ENCODE measurements at places on chromosomes 1 and 21.
A peak's percentile ranks its signal among the peaks of the same experiment; 100 is the strongest.

DNA sequence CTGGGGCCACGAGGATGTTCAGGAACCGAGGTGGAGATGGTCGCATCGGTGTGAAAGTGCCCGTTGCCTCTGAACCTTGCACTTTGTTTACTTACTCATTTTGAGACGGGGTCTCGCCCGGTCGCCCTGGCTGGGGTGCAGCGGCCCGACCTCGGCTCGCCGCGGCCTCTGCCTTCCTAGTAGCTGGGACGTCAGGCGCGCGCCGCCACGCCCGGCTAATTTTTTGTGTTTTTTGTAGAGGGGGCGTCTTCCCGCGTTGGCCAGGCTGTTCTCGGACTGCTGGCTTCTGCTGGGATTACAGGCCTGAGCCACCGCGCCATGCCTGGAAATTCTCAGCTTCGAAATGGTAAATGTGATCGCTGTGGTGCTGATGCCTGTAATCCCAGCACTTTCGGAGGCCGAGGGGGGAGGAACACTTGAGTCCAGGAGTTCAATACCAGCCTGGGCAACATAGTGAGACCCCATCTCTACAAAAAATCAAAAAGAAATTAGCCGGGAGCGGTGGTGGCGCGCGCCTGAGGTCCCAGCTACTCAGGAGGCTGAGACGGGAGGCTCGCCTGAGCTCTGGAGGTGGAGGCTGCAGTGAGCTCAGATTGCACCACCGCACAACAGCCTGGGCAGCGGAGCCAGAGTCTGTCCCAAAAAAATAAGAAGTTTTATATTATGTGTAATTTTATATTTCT is 684 bp upstream of the MRPL20 start:
- no peak for DNase-seq

GRCh38 chr1:106517224-106517623 is 539.2 kb upstream of the PRMT6 start:
- DNase-seq, result no peak

DNA sequence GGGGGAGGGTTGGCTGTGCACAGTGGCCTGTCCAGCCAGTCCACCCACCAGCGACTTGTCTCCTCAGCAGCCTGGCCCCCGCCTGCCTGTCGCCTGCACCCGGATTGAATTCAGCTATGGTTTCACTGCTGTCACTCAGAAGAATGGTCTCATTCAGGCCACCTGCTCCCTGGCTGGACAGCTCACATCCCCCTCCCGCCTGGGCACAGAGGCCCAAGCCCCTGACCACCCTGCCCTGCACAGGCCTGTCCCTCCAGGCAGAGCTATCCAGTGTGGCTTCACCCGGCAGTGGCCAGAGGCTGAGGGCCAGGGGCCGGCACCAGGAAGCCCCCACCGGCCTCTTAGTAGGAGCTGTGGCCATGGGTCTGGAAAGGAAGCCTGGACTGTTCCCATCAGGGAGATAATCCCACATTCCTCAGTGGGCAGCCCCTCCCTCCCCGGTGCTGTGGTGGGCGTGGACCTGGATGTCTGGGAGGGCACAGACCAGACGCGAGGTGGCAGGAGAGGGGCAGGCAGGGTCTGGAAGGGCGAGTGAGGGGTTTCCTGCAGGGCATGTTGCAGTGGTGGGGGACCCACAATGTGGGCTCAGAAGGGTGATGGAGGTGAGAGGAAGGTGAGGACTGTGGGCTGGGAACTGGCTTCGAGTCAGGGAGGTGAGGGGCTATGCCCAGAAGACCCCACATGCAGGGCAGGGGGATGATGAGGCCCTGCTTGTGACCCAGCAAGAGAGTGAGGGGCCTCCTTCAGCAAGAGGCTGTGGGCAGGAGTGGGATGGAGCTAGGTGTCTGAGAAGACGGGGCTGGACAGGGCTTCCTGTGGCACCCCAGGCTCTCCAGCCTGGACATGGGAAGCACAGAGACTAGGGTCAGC is 30.4 kb downstream of the WNT9A start:
- DNase-seq, result no peak

DNA sequence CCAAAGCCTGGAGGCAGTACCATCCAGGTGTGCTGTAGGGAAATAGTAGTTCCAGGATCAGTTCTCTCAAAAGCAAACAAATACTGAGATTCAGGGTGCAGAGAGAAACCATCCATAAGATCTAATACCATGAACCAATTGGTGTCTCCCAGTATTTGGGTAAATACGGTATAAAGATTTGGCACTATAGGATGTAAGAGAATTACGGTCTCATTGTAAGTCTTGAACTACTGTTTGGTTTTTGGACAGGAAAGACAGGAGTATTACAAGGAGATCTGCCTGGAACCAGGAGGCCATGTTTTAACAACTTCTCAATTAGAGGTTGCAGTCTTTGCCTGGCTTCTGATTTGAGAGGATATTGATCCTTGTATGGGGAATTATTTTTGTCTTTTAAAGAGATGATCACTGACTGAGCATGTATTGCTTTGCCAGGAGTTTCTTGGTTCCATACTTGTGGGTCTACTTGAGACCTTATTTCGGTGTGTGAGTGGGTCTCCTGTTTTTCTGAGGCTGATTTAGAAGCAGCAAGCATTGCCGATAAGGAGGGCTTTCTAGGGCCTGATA is 10.2 kb downstream of the AADACL4 start:
- no peak for DNase-seq

DNA sequence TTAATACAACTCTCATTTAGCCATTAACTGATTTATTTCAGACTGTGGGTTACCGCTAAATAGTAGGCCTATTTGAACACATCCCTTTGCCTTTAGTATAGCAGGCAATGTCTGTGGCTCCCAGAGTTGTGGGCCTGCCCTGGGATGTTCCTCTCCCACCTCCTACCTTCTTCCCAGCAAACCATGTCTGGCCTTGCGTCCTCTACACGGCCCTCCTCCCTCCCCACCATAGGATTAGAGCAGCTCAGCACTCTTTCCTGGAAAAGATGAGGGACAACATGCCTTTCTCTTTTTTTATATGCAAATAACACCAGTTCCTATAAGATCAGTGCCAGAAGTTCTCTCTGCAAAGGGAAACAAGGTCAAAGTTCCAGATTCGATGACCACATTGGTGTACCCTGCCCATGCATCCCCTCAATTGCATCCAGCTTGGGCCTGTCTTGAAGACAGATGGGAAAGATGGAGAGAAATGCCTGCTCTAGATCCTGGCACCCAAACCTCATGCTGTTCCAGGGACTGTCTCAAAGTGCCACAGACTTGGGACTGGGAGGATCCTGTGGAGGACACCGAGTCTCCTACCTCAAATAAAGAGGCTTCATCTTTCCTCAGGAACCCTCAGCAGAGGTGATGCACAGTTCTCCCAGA is 57.2 kb downstream of the CD46 start:
- DNase-seq, result no peak

- DNase-seq, result no peak
Observed at GRCh38 chr1:65250826-65251225, 58.5 kb upstream of the DNAJC6 start.

DNA sequence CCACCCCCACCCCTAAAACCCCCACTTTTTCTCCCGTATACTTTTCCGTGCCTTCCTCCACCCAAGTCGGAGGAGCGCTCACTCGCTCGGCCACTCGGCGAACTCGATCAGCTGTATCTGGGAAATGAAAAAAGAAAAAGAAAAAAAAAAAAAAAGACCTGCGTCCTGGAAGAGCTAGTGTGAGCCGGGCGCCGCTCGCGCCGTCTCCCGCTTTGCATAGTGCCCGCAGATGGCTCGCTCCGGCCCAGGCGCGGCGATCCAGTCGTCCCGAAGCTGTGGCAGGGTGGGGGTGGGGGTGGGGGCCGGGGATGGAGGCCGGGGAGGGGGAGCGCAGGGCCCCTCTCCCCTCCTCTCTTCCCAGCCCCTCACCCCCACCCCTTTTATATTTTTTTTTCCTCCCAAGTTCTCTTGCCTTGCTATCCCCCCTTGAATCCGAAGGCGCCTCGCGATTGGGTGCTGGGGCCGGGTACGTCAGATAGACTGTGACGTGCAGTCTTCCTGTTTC is 299 bp upstream of the PROX1 start:
- no peak for DNase-seq

DNA sequence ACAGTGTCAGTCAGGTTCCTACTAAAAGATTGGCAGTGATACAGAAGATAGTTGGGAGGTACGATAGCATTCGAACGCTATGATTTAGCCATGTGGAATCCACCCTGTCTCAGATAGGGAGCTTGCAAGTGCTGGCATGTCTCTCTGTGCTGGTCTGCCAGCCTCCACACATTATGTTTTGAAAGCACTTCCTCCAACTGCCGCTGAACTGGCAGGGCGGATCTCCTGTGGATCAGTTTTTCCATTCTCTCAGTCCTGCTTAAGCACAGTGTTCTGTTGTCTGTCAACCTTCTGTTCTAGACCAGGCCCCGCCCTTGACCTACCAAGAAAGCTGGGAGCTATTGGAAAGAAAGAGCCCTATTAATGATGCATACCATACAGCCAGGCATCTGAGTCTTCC is 65.5 kb upstream of the PALMD start:
- DNase-seq, result no peak

- no peak for DNase-seq
Observed at GRCh38 chr1:231702331-231702730, 75.7 kb downstream of the DISC1 start.

GRCh38 chr1:204545202-204545601 is 29.0 kb downstream of the MDM4 start:
- DNase-seq, result no peak

DNA sequence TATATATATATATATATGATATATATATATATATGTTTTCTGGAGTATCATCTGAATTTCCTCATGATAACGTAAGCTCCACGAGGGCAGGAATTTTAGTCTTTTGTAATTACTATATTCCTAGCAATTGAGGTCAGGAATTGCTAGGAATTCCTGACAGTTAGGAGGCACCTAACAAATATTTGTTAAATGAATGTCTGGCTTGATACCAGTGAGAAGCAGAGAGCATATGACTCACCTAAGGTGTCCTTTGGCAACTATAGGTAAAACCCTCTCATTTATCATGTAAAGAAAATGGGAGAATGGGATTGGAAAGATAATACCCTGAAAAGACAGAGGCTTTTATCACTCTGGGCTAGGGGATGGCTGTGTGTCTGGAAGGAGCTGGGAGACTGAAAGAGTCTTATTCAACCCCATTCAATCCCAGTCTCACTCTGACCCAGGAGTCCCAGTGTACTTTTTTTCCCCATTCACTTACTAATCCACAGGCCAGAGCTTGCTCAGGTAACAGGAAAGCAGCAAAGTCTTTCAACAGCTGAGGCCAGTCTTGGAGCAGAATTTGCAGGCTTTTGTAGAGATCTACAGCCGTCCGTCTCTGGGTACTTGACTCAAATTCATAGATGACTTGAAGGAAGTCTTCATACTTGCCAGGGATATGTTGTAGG is 71.2 kb downstream of the DAP3 start:
- no peak for DNase-seq

GRCh38 chr1:236336084-236336483 is 54.3 kb upstream of the ERO1B start:
- DNase-seq, result no peak

DNA sequence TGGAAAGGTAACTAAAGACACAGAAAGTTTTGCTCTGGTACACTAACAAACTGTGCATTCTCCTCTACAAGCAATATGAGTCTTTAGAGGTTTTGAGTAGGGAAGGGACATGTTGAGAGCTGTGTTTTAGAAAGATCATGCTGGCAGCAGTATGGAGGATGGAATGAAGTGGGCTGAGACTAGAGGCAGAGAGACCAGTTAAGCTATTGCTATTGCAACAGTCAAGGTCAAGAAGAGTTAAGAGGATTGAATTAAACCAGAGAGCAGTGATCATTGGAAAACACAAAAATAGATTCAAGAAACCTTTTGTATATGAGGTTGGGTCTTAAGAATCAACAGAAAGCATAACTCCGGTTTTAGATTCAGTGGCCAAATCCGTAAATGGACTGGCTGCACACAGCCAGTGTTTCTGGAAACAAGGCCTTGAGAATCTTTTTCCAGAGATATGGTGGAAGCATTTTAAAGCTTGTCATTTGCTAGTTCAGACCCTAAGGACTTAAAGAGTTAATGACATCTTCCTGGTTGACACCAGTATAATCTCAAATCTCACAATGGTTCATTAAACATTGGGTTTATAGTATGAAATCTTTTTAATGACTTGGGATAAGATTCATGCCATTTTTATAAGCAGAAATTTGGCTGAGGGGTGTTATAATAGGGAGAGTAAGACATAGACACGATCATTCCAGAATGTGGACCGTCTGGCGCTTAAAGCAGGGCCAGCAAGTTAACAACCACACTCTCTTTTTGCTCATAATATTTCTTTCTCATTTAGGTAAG is 177.9 kb downstream of the NR5A2 start:
- no peak for DNase-seq

- DNase-seq, result no peak
Observed at GRCh38 chr1:84450910-84451309, 28.2 kb upstream of the RPF1 start.

- no peak for DNase-seq
Observed at GRCh38 chr1:178011465-178011828, 41.6 kb upstream of the SEC16B start.

- DNase-seq, result peak; percentile 70
Observed at GRCh38 chr1:1259951-1260600, 13.6 kb upstream of the C1QTNF12 start.

DNA sequence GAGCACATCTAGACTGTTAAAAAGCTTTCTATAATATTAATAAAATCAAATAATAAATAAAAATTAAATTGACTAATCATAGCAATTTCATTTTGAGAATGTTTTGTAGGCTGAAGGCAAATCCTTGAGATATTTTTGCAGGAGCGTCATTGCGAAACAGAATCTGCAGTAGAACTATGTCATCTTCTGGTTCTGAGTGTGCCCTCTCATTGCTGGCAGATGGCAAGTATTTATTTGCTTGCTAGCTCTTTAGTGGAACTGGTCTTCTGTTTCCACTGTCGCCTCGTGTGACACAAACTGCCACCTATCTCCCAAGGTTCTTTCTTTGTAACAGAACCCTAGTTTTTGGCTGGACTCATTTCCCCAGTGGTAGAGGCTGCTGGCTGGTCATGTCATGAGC is 19.0 kb upstream of the IRF2BP2 start:
- no peak for DNase-seq

DNA sequence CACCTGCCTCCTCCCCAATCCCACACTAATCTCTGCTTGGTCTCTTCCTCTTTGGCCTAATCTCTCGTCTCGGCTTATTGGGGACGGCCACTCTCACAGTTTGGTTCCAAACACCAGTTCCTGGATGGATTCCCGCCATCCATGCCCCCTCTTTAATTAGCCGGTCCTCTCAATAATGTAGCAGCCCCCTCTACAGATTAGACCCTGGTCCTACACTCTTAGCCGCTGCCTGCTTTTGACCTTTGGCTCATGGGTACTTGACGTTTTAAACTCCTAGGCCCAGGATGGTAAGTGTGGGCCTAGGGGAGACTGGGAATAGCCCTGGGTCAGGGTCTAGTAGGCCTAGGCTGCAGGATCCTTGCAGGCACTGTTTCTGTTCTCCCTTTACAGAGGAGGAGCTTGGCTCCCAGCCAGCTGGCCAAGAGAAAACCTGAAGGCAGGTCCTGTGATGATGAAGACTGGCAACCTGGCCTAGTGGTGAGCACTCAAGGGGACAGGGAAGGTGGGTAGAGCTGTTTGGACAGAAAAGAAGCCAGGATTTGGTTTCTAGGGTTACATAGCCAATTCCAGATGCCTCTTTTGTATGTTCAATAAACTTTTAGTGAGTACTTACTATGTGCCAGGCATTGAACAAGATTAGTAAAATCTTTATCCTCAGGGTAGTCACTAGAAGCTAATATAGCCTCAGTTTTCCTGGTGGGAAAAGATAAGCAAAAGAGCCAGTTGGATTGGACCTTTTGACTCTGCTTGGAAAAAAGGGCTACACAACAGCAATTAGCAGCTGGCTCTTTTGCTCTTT is 758 bp downstream of the RAD54L start:
- DNase-seq, result peak; percentile 35
